ENCODE measurements at places on chromosomes 1 and 21.

DNA sequence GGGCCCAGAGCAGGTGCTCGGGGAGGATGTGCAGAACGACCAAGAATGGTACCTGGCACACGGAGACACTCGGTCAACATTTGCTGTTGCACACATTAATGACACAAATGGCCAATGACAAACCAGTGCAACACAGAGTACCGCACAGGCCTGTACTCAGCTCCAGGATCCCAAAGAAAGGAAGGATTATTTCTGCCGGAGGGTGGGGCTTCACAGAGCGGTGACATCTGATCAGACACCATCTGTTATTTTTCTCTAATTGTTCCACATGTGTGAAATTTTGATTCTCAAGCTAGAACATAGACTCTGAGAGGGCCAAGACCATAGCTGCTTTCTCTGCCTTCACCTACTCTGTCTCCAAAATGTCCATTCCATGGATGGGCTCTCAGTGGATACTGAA, 100.4 kb downstream of the MRPL37 start:
- DNase-seq, result no peak

GRCh38 chr1:198106011-198106410, 50.8 kb upstream of the NEK7 start:
- DNase-seq, result no peak

DNA sequence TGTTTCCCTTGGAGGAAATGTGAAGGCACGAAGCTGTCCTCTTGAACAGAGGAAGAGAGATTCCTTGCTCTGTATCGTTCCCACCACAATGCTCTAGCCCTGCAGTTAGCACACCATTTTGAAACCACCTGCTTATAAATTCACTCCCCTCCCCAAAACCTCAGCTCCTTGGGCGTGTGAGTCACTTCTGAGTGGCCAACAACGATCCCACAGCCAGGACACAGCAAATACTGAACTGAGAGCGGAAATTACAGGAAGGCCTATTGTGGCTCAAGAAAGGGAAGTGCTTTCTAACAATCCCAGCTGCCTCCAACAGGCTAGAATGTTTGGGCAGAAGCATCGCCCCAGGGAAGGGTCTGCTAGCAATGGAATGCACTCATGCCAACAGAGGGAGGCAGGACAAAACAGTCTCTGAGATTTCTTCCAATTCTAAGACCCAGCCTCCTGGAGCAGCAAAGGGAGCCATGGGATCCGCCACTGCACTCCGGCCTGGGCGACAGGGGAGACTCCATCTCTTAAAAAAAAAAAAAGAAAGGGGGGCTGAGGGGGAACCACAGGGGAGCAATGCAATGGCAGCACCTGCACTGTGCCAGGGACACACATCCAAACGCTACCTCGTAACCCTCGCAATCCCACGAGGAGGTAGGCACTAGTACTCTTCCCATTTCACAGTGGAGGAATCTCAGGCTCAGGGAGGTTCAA, 1.9 kb downstream of the TMEM53 start:
- peak; percentile 93 for DNase-seq

- DNase-seq, result no peak
Observed at GRCh38 chr1:39490596-39491145, 765 bp upstream of the BMP8A start.

GRCh38 chr1:169630006-169630405, at the start of gene SELP:
TSS of gene SELP (minus strand) at chr1:169630124. CDS start at chr1:169630074, 50 bp downstream.
- DNase-seq, result no peak

DNA sequence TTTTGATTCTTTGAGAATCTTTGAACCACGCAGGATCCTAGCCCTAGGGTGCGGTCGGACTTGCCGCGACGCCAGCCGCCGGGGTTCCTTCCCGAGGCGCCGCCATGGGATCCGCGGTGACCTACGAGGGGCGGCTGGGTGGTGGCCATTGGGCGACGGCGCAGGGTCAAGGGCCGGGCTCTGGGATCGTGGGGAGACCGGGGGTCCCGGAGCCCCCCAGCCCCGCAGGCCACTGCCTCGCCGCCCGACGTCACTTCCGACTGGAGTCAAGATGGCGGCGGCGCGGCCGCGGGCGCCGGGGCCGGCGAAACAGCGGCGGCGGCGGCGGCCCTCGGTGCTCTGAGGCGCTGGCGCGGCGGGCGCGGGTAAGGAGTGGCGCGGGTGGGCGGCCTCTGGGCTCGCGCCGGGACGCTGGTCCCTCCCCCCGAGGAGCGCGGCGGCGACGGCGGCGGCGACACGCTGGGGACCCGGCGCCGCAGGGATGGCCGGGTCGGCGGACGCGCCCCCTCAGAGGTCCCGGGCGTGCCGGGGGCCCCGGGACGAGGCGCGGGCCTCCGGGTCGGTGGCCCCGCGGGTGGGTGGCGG, at the start of gene PRDM2:
TSS of gene PRDM2 (plus strand) at position 253 of the 585 bp plus-strand sequence. CDS start 15,418 bp downstream, outside the sequence.
- peak; percentile 31 for DNase-seq

- no peak for DNase-seq
Observed at GRCh38 chr21:34110594-34111202, 37.3 kb downstream of the MRPS6 start.

GRCh38 chr1:58836408-58836807, 52.6 kb upstream of the JUN start:
- no peak for DNase-seq

- peak; percentile 88 for DNase-seq
Observed at GRCh38 chr1:165129568-165130164, 226.8 kb downstream of the LMX1A start.

DNA sequence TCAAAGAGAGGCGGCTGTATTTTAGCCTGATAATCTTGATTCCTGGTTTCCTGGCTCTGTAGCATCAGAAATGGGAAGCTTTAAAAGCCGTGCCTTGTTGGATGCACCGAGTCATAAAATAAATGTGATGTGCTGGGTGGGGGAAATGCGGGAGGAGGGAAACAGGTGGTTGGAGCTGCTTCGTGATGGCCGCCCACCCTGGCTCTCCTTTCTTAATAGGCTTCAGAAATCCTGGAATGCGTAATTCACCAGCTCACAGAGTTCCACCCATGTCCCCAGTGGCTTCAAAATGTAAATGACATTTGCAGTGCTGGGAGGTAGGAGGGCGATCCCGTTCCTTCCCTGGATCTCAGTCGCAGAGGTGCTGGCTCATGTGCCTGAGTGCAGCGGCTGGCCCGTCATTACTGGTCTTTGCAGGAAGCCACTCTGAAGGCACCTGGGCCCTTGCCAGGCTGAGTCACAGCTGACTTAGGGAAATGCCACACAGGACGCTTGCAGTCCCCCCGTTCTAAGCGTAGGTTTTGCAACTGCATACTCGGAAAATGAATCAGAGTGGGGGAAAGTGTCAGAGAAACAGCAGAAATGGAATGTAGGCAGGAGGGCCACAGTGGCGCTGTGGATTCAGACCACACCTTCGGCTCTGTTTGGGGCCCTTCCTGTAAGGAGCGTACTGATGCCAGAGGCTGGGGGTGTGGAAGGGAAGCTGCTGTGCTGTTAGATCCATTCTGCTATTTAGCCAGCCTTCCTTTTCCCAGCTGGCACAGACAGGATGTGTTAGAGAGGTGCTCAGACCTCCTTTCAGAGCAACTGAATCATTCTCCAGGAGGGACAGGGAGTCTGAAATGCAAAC, 37.6 kb downstream of the GALNT2 start:
- peak; percentile 100 for DNase-seq

- DNase-seq, result no peak
Observed at GRCh38 chr1:155037043-155037442, 3.4 kb downstream of the DCST1 start.

GRCh38 chr1:89487972-89488371, 36.7 kb upstream of the LRRC8B start:
- DNase-seq, result no peak

GRCh38 chr1:191498318-191498717, 659.9 kb upstream of the RGS18 start:
- peak; percentile 66 for DNase-seq

DNA sequence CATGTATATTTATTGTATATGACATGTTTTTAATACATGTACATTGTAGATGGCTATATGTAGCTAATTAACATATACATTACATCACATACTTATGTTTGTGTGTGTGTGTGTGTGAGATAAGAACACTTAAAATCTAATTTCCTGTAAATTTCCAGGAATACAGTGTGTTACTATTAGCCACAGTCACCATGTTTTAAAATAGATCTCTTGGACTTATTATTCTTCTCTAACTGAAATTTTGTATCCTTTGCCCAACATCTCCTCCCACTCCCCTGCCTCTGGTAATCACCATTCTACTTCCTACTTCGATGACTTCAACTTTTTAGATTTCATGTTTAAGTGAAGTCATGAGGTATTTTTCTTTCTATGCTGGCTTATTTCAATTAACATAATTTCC, 64.8 kb downstream of the FCRL5 start:
- no peak for DNase-seq

GRCh38 chr1:235078480-235079381, 49.9 kb downstream of the TOMM20 start:
- peak; percentile 47 for DNase-seq

GRCh38 chr21:37909936-37910335, 6.3 kb downstream of the KCNJ6 start:
- DNase-seq, result no peak

- DNase-seq, result no peak
Observed at GRCh38 chr1:11518791-11519628, 40.1 kb downstream of the DISP3 start.

GRCh38 chr21:23093259-23093658, 2095.1 kb downstream of the NCAM2 start:
- no peak for DNase-seq

GRCh38 chr1:87089823-87090222, 175.4 kb downstream of the HS2ST1 start:
- no peak for DNase-seq

GRCh38 chr1:205335692-205336091, 14.1 kb upstream of the NUAK2 start:
- peak; percentile 93 for DNase-seq

GRCh38 chr1:201408176-201408833, 9.2 kb upstream of the LAD1 start:
- DNase-seq, result peak; percentile 99

DNA sequence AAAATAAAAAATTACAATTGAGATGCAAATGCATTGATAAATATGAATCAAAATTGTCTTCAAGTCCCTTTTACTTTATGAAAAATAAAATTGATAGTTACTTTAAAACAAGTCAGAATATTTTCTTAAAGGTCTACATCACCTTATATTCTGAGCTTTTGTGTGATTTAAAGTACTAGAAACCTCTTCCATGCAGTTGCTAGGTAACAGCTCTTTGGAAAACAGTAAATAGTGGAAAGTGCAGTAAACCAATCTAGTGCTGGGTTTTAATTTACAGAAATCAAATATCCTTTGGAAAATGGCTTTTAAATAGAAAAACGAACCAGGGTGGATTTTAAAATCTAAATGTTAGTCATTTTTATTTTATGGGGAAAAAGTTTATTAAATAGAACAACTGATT, 227.9 kb downstream of the KCNT2 start:
- DNase-seq, result no peak

DNA sequence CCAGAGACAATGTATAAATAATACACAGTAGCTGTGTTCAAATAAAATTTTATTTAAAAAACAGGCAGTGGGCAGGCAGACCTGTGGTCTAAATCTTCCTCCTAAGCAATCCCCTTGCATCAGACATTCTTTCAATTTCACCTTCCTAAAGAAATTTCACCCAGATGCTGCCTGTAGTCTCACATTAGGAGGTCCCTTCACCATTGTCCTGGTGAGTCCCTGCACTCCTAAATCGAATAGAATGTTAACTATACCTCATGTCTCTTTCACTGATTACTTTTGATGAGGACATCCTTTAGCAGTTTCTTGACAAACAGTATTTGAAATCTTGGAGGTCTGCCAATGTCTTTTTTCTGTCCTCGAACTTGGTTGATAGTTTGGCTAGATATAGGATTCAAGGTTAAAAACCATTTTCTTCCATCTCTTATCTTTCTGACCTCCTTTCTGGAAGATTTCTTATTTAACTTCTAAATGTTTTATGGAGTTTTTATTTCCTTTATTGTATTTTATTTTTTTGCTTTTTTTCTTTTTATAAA, 77.5 kb downstream of the LPGAT1 start:
- DNase-seq, result no peak

- no peak for DNase-seq
Observed at GRCh38 chr21:46469275-46469674, 10.6 kb downstream of the DIP2A start.

GRCh38 chr1:205927247-205927646, 16.0 kb downstream of the SLC26A9 start:
- DNase-seq, result no peak

- no peak for DNase-seq
Observed at GRCh38 chr1:219773775-219774174, 154.6 kb downstream of the SLC30A10 start.

DNA sequence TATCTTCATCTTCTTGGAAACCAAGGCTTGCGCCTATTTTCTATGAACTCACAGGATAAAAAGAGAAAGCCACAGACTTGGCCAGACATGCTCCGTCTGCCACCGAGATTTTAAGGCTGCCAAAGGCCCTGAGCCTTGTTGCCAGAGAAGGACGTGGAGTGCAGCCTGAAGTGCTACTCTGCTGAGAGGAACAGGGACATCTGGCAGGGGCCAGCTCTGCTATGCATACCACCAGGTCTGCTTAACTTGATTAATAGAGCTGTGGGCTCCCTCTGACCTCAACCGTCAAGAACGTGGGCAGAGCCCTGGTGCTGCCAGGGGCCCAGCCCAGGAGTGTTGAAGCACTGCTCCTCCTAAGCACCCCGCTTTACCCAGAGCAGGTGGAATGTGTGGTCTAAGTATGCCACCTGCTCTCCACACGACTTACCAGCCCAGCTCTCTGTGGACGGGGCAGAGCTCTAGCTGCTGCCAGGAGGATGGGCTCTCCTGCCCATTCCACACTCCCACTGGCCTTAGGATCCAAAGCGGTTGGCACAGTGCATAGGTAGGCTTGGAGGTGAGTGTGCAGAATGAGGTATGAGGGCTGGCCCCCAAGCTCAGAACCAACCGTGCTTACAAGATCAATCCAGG, 10.6 kb downstream of the HCRTR1 start:
- DNase-seq, result no peak

- DNase-seq, result peak; percentile 57
Observed at GRCh38 chr1:55559161-55559611, 344.0 kb upstream of the USP24 start.

- DNase-seq, result no peak
Observed at GRCh38 chr1:150905301-150905700, 18.4 kb downstream of the CTXND2 start.

DNA sequence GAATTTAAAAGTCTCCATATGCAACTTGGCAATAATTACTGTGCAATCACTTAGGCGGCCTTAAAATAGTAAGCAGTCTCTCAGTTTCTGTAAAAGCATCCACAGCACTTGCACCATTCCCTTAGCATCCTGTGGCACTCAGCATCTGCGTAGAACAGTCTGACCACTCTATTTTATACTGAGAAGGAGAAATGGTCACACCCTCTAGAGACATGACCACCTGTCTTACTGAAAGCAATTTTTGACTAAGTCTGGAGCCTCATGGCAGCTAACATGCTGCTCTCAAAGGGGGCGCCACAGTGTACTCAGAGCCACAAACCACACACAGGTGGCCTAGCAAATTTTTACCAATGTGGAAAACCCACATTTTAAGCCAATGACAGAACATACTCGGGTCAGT, 62.0 kb downstream of the KCNK1 start:
- DNase-seq, result no peak

GRCh38 chr1:116207126-116207735, 96.0 kb downstream of the MAB21L3 start:
- DNase-seq, result no peak

All from PC-3 (cell line).